ENCODE measurements at places on chromosomes 3 and 15. TPM values are rescaled to one million over a fixed set of nuclear protein-coding genes. Genes with fewer than 3 reads are reported as not detected.

TAGLN3 gene
- not detected for total RNA-seq

RTP4 gene
- total RNA-seq: not detected

DNA sequence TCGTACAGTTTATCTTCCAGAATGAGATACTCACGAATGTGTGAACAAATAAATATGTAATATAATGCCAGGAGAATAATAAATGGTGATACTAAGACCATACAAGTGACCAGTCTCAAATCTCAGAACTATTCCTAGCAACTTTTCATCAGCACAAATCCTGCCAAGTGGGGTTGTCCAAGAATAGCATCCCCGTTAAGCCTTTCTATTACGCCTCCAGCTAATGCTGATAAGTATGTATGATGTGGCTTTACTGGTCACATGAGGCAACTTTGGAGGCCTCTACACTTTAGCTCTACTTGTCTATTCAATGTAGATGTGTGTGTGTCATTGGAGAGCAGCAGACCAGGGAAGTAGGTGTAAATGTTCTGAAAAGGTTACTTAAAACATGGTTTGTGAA lies 129.5 kb downstream of the KCNMB2 start:
- no peak for DNase-seq
- H3K4me1 ChIP-seq: no peaks in the 10 kb centered on the region
- H3K27me3 ChIP-seq: no peaks in the 10 kb centered on the region
- no peak overlapping the region for H3K27ac ChIP-seq

- no peak overlapping the region for H3K27ac ChIP-seq
- no peak overlapping the region for H3K4me3 ChIP-seq
- H3K27me3 ChIP-seq: peaks cover 3% of the 10 kb centered on the region
- DNase-seq: no peak
- peaks cover 62% of the 10 kb centered on the region for H3K36me3 ChIP-seq
Measured at GRCh38 chr3:123318374-123318773, 116.6 kb downstream of the SEC22A start.

GRCh38 chr3:197327701-197328100 lies 29.3 kb upstream of the DLG1 start:
- H3K27ac ChIP-seq: no peak overlapping the region
- H3K4me1 ChIP-seq: peaks cover 6% of the 10 kb centered on the region
- no peak for DNase-seq
- no peaks in the 10 kb centered on the region for H3K27me3 ChIP-seq
- H3K36me3 ChIP-seq: no peaks in the 10 kb centered on the region

DNA sequence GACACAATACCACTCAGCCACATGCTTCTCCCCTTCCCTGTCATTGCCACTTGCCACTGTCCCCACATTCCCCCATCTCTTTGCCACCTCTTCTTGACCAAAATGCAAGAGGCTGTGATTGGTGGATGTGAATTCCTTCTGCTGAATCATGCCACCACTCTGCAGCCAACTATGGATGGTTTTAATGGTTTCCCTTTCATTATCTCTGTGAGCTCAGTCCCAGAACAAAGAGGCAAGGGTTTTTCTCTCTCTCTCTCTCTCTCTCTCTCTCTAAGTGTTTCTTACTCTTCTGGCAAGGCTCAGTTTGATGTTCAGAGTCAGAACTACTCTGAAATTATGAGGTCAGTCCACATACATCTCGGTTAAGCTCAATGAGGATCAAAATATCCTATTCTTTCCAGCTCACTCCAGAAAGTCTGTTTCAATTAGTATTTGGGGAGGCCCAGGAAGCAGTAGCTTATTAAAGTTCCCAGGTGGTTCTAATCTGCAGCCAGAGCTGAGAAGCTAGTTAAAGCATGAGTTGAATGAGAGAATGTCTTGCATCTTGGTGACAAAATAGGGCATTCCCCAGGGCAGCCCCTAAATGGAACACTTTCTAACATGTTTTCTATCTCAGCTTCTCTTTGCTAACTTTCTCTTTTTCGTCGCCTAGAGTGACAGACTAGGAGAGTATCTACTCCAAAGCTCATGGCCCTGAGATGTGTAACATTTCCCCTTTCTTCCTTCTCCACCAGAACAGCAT lies 8.5 kb upstream of the ILDR1 start:
- DNase-seq: no peak
- H3K36me3 ChIP-seq: no peaks in the 10 kb centered on the region
- H3K4me3 ChIP-seq: no peak overlapping the region
- H3K27me3 ChIP-seq: peaks cover 3% of the 10 kb centered on the region
- H3K27ac ChIP-seq: no peak overlapping the region
- H3K4me1 ChIP-seq: no peaks in the 10 kb centered on the region

DNA sequence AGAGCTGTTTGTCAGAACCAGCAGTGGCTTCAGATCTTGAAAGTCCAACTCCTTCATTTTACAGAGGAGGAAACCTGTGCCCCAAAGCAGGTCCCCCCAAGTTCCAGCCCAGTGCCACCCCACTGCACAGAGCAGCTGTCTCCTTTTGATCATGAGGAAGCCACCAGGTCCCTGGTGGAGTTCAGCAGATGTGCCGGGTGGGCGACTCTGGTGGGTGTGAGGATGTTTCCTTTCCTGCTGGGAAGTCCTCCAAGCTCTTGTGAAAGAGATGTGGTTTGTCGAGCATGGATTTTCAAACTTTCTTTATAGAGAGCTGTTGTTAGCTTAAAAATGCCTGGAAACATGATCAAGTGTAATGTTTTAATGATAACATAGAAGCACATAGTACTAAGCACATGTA lies 52.0 kb downstream of the SMAD3 start:
- H3K36me3 ChIP-seq: no peaks in the 10 kb centered on the region
- H3K27me3 ChIP-seq: no peaks in the 10 kb centered on the region
- no peak for DNase-seq
- H3K4me3 ChIP-seq: no peak overlapping the region
- H3K4me1 ChIP-seq: peaks cover 87% of the 10 kb centered on the region

- H3K27ac ChIP-seq: no peak overlapping the region
- H3K4me1 ChIP-seq: no peaks in the 10 kb centered on the region
- H3K4me3 ChIP-seq: no peak overlapping the region
- no peaks in the 10 kb centered on the region for H3K27me3 ChIP-seq
- no peaks in the 10 kb centered on the region for H3K36me3 ChIP-seq
Measured at GRCh38 chr3:170768334-170768801, 101.6 kb downstream of the RPL22L1 start.
